ENCODE measurements at places on chromosomes 6 and 20.

GRCh38 chr6:64123761-64124633, 488.4 kb downstream of the PHF3 start:
- no peak for DNase-seq

DNA sequence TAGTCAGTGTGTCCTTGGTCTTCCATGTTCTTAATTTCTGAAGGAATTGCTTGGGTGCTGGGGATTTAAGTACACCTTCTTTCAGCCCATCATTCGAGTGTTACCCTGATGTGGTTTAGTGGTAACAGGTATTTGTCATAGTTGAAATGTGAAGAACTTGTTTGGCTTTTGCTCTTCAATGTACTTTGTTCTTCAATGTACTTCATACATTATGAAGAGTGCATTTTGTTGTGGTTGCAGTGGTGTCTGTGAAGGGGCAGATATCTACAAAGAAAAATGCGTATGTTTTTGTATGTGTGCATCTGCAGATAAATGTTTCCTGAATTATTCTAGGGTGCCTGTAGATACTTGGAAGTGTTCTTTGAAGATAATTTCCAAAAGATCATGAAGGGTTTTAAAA, 111.2 kb upstream of the SUPT3H start:
- DNase-seq, result no peak

- no peak for DNase-seq
These were observed at the start of gene BCAS1 for GRCh38 chr20:54070187-54070987. Gene BCAS1 (minus strand): TSS chr20:54070594. CDS start chr20:54058718, 11,876 bp downstream.

DNA sequence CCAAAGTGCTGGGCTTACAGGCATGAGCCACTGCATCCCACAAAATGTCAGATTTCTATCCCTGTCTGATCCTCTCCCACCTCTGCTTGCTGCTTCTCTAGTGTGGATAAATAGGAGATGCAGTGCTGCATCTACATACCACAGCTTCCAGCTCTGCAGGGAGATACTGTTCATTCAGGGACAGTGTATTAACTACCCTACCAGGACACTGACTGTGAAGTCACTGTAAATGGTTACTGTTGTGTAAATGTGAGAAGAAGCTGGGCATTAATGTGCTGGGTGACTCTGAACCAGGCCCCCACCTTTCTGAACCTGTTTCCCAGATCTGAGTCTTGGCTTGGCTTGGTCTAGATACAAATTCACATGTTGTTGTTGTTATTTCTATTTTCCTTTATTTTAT, 488.6 kb upstream of the SULF2 start:
- DNase-seq, result no peak

- no peak for DNase-seq
These were observed 87.7 kb downstream of the TMEM242 start for GRCh38 chr6:157235600-157236039.

DNA sequence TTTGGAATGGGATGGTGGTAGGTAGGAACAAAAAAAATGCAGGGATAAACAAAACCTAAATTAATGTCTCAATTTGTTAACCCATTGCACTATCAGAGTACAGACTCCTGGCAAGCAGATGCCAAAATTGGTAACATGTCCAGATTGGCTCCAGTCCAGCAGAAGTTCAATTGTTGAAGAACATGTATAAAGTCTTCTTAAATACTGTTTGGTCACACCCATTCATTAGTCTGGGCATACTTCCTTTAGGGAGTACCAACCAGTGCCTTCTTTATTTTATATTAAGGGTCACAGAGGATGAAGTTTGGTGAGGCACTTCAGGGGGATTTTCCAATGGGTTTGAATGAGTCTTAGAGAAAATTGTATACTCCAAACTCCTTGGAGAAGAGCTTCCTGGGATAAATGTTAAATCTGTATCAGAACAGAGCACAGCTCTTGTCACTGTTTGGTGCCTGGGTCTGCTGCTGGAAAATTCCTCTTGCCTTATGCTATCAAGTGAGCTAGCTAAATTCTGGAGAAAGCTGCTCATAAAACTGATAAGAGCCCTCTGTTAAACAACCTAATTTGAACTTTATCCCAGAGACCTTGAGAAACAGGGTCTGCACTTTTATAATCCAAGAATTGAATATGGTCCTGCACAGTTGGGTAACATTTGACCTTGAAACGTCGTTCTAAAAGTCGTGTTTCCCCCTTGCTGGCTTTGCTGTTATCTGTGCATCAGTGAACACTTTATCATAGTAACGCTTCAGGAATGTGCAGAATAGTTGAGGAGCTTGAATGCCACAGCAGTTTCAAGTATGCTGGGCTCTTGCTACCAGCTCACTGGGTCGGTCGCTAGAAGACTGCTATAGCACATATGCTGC, 334.1 kb upstream of the CITED2 start:
- DNase-seq, result no peak

DNA sequence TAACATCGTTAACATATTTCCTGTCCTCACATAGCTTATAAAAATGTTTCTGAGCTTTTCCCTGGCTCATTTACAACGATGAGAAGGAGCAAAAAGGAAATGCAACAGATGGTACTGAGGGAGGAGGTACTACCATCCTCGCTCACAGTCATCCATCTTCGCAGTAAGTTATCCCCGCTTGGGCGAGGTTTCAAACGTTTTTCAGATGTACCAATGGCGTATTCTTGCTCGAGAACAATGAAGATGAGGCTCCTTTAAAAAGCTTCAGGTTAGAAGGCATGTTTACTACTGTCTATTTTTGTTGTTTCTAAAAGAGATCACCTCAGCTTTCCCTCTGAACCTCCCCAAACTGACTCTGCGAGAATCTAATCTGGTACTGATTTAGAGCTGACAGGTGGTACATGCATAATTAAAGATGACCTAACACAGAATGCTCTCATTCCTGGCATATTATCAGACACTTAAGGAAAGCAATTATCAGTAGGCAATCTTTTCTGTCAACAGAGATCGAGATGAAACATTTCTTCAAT, 178.7 kb downstream of the GJA10 start:
- DNase-seq, result no peak

- no peak for DNase-seq
These were observed 290.8 kb upstream of the RNF24 start for GRCh38 chr20:4306206-4306605.

DNA sequence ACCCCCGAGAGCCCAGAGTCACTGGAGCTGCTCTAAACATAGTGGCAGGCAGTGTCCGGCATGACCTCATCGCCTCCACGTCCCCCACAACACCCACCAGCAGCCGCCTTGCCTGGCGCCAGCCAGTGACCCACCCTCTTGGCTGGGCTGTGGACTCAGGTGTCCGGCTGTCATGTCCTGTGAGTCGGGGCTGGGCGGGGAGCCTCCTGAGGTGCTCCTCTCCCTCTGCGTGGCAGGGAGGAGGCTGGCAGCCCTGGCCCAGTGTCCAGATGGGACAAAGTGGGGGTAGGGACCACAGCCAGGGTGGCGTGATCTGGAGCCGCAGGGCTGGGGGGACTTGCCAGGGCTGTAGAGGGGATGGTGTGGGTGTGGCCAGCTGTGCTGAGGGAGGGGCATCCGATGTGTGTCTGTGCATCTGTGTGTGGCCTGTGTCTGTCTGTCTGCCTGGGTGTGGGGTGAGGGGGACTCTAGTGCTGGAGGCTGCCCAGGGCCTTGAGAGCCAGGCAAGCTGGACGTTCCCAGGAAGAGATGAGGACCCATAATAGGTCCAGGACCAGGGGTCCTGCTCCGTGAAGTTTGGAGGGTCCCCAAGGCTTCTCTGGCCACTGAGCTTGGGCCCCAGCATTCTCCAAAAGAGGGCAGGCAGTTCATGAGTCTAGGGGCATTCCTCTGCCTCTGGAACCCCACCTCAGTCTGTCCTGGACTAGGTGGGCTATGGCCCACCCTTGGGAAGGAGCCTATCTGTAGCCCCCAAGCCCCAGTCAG, 2.3 kb upstream of the SOX18 start:
- DNase-seq, result no peak

DNA sequence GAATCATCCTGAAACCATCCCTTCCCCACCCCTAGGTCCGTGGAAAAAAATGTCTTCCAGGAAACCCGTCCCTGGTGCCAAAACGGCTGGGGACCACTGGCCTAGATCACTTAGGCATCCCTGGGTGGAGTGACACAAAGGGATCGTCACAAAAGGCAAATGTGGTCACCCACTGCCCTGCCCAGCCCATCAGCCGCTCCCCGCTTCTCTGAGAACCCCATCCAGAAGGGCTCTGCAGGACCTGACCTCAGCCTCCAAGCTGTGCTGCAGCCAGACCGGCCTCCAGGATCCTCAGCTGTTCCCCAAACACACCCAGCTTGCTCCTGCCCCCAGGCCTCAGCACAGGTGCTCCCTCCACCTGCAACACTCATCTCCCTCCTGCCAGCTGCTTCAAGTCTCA, 61.6 kb downstream of the PREX1 start:
- DNase-seq, result no peak

GRCh38 chr6:167819576-167819975, 7.1 kb upstream of the AFDN start:
- DNase-seq, result peak; percentile 20

- no peak for DNase-seq
These were observed 49.9 kb downstream of the TULP4 start for GRCh38 chr6:158361961-158362669.

GRCh38 chr6:37536491-37537190, 36.9 kb upstream of the CCDC167 start:
- DNase-seq, result peak; percentile 4

DNA sequence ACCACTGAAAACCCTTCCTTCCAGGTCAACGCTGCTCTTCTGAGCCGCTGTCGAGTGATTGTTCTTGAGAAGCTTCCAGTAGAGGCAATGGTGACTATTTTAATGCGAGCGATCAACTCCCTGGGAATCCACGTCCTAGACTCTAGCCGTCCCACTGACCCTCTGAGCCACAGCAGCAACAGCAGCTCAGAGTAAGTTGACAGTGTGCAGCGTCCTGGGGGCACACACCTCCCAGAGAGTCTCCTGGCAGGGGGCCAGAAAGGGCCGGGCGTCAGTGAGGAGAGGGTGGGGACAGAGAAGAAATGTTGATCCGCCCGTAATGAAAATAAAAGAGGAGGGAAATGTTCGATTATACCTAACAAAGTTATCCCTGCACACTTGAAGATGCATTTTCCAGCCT, 5.0 kb downstream of the WRNIP1 start:
- peak; percentile 4 for DNase-seq

- no peak for DNase-seq
These were observed 16.4 kb upstream of the KIF25 start for GRCh38 chr6:167980911-167981580.

DNA sequence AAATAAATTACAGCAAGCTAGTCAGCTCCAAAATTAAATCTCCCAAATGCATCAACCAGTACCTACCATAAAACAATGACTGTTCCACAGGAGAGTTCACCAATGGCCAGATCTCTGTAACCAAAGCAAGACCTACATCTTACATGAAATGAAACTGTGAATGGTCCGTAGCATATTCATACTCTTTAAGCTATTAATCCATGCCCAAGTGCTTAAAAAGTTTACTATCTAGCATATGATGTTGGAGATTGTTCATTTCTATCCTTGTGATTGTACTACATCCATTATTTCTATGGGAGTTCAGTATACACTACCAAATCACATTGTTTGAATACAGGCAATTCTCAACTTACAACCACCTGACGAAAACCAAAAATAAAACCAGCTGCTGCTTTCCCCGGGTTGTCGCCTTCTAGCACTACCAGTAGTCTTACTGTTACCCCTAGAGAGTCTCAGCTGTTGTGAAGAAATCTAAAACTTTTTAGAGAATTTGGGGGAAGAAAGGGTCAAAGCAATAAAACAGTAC, 38.0 kb downstream of the HIVEP2 start:
- DNase-seq, result no peak

DNA sequence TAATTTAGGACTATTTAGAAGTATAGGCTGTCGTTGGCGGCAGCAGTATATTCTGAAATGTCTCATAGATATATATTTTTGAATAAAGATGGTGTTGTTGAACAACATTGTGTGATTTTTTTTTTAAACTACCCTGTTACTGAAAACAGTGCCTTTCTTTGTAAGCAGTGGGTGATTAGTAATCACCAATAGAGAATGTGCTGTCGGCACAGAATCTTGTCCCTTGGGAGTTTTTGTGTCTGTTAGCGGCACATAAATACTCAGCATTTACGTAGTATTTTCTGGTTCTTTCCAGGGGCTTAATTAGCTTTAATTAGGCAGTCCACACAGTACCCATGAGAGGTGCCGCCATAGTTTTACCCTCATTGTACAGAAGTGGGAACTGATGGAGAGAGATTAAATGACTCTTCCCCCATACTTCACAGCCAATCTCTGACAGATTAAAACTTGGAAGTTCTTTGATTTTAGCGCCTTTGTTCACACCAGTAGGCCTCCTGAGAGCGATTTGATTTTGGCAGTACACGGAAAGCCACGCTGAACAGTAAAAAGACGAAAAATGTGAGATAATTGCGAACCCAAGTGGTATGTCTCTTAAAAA, 58.8 kb downstream of the RPRD1B start:
- DNase-seq, result no peak

GRCh38 chr20:39658662-39659409, 696.7 kb downstream of the DHX35 start:
- DNase-seq, result no peak

GRCh38 chr6:168632694-168633093, 191.7 kb downstream of the SMOC2 start:
- peak; percentile 92 for DNase-seq

DNA sequence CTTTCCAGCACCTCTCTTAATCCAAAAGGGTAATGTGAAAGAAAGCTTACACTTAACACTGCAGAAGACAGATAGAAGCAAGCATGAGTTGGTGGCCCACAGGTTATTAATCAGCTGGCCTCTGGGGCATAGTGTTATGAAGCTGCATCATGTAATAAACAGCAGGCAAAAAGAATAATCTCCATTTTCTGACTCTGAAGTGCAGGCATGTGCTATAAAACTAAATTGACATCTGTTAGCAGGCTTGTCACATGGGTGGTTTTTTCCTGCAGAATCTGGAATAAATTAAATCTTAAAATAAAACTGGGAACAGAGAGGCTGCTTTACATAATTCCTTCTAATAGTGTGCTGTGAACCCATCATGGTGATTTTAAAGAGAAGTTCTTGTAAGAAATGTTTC, 73.3 kb downstream of the METTL24 start:
- DNase-seq, result no peak

DNA sequence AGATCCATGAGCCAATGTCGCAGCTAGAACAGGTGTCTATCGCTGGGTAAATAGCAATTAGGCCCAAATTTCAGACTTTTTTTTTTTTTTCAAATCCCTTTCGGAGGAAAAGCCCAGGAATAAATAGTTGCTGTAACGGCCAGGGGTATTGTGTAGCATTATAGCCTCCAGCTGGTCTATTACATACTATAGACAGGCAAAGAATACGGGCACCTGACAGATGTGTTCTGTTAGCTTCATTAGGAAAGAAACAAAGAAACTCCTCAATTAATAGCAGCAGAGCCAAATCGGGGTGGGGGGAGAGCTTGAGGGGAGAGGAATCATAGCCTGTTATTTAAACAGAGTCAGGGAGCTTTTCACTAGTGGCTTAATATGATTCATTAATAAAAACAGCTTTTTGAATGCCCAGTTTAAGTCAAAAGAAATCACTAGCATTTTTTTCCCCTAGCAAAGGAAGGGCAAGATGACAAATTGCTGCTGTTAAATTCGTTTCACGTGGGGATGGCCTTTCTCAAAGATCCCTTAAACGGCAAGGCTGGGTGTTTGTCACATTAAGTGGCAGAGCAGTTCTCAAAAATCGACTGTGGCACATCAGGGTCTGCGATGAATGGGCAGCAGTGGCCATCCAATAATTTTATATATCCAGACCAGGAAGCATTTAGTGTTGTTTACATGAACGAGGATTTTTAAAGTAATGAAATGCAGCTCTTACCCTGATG, 139.4 kb downstream of the ID4 start:
- DNase-seq, result peak; percentile 26

- no peak for DNase-seq
These were observed 579.9 kb downstream of the EPM2A start for GRCh38 chr6:145155411-145155810.

Measured in NCI-H345 (cell line).